ENCODE measurements at places on chromosomes 2 and 18. TPM values are rescaled to one million over a fixed set of nuclear protein-coding genes. Genes with fewer than 3 reads are reported as not detected.

The STPG4 gene
- total RNA-seq = not detected

The TRABD2A gene
- 0.87 TPM for total RNA-seq

The CUL3 gene
- total RNA-seq = 41.0 TPM

The FAM237A gene
- not detected for total RNA-seq

The PER2 gene
- 6.8 TPM for total RNA-seq

The NEU2 gene
- not detected for total RNA-seq

The DNAH7 gene
- not detected for total RNA-seq

The CD207 gene
- total RNA-seq = not detected

The SLC5A7 gene
- total RNA-seq = not detected

The C2orf80 gene
- not detected for total RNA-seq

The SATB2 gene
- 0.30 TPM for total RNA-seq

All from hair follicular keratinocyte (primary cell).